ENCODE measurements at places on chromosomes 1 and 21. TPM values are rescaled to one million over a fixed set of nuclear protein-coding genes. Genes with fewer than 3 reads are reported as not detected.

C1orf74 gene
- polyA plus RNA-seq, result 2.3 TPM

RUNX1 gene
- polyA plus RNA-seq, result 4.9 TPM

DNA sequence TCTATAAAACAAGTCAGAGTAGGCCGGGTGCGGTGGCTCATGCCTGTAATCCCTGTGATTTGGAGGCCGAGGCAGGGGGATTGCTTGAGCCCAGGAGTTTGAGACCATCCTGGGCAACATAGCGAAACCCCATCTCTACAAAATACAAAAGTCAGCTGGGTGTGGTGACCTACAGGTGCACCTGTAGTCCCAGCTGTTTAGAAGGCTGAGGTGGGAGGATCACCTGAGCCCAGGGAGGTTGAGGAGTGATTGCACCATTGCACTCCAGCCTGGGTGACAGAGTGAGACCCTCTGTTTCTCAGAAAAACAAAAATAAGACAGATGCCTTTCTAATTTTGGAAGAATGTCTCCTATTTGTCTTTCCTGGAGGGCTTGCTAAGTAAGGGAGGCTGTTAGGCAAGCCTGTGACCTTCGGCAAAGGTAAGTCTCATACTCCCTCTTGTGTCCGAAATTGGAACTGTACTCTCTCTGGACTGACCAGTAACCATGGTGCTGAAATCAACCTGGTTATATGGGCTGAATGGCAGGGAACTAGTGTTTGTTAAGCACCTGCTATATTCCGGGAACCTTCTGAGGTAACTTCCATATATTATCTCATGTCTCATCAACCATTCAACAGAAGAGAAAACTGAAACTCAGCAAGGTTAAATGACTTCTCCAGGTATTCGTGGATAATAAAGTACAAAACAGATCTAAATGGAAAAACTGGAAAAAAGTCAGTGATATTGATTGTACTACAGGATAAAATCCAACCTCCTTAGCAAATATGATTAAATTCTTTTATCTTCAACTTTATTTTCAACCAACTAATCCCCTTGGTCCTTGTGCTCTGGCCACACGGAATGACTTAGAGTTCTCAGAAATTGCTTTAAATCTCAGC, 11.8 kb upstream of the RAB3B start:
- H3K27ac ChIP-seq, result no peak overlapping the region
- peak; percentile 87 for DNase-seq
- no peaks in the 10 kb centered on the region for H3K4me1 ChIP-seq
- H3K36me3 ChIP-seq, result no peaks in the 10 kb centered on the region
- H3K27me3 ChIP-seq, result peaks cover 14% of the 10 kb centered on the region
- no peak overlapping the region for H3K4me3 ChIP-seq

DNA sequence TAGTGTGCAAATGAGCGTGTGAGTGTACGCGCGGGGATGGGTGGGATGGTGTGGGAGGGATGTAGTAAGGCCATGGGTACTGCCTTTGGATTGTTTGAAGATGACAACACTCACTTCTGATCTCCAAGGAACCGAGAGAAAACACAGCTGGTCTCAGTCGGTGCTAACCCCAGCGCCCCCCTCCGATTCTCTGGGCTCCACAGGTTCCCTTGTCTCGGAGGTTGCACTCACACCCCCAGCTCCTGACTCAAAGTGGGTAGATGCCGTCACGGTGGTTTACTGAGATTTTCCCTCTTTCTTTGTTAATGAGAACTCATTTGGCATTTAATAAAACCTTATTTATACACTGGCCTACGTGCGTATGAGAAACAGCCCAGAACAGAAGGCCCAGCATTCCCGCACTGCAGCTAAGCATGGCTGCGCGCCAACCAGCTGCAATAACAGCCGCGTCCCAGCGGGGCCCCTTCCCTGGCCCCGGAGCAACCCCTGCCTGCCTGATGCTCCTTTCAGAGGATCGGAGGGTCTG, 25.8 kb downstream of the ABCA4 start:
- no peaks in the 10 kb centered on the region for H3K27me3 ChIP-seq
- peak overlapping the region; percentile 8 for H3K4me3 ChIP-seq
- peaks cover 63% of the 10 kb centered on the region for H3K4me1 ChIP-seq
- H3K36me3 ChIP-seq, result no peaks in the 10 kb centered on the region

- peak overlapping the region; percentile 74 for H3K27ac ChIP-seq
- H3K36me3 ChIP-seq, result no peaks in the 10 kb centered on the region
- peaks cover 12% of the 10 kb centered on the region for H3K4me1 ChIP-seq
- no peak overlapping the region for H3K4me3 ChIP-seq
- H3K27me3 ChIP-seq, result no peaks in the 10 kb centered on the region
These were observed 20.5 kb upstream of the CAPZB start for GRCh38 chr1:19505693-19506457.

GRCh38 chr1:111664652-111665051, 45.1 kb downstream of the RAP1A start:
- H3K4me3 ChIP-seq, result no peak overlapping the region
- H3K36me3 ChIP-seq, result no peaks in the 10 kb centered on the region
- no peak for DNase-seq

- no peak overlapping the region for H3K27ac ChIP-seq
- H3K4me3 ChIP-seq, result no peak overlapping the region
- H3K4me1 ChIP-seq, result no peaks in the 10 kb centered on the region
- peak; percentile 51 for DNase-seq
These were observed 119.7 kb downstream of the GDAP2 start for GRCh38 chr1:117809764-117810163.

GRCh38 chr1:2474933-2475371, 1.1 kb upstream of the PLCH2 start:
- peak overlapping the region; percentile 69 for H3K27ac ChIP-seq
- DNase-seq, result peak; percentile 77
- peaks cover 8% of the 10 kb centered on the region for H3K27me3 ChIP-seq
- H3K36me3 ChIP-seq, result no peaks in the 10 kb centered on the region
- H3K4me3 ChIP-seq, result no peak overlapping the region
- peaks cover 53% of the 10 kb centered on the region for H3K4me1 ChIP-seq

HOOK1 gene
- polyA plus RNA-seq, result 3.1 TPM

HSD3B1 gene
- polyA plus RNA-seq, result not detected

MINDY1 gene
- polyA plus RNA-seq, result 18.4 TPM

DNA sequence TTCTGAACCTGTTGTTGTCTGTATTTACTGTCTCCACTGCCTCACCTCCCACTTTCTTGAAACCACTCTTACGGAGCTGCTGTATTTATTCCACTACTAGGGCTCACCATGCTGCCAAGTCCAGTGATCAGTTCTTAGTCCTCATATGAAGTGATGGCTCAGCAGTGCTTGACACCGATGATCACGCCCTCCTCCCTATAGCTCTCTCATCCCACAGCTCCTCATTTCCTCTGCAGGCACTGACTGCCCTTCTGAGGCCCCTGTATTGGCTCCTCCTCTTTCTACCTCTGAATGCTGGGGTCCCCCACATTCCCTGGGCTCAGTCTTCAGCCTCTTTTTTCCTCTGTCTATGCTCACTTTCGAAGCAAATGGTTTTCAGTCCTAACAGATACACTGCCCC, 3.4 kb downstream of the CLCA1 start:
- DNase-seq, result no peak

DNA sequence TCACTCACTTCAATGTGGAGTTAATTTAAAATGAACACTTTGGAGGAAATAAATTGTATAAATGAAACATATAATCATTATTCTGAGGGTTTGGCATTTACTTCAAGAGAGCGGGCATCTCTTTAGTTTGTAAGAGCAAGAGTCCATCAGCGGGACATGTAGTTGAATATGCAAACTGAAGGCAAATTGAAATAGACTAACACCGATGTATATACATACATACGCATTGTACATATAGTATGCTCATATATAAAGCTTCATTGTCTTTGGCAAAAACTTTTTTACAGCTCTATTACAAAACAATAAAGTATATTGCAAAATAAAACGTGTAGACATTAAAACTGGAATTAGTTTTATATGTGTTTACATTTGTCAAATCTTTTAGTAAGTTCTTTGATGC, 328.9 kb downstream of the LTN1 start:
- no peaks in the 10 kb centered on the region for H3K4me1 ChIP-seq
- no peak for DNase-seq
- no peak overlapping the region for H3K27ac ChIP-seq
- no peak overlapping the region for H3K4me3 ChIP-seq

OR2L13 gene
- not detected for polyA plus RNA-seq

NBPF3 gene
- 4.4 TPM for polyA plus RNA-seq

- no peak overlapping the region for H3K4me3 ChIP-seq
- peak overlapping the region; percentile 92 for H3K27ac ChIP-seq
- H3K4me1 ChIP-seq, result peaks cover 48% of the 10 kb centered on the region
- H3K36me3 ChIP-seq, result peaks cover 29% of the 10 kb centered on the region
These were observed 27.2 kb downstream of the CAPN2 start for GRCh38 chr1:223739366-223740037.

DNA sequence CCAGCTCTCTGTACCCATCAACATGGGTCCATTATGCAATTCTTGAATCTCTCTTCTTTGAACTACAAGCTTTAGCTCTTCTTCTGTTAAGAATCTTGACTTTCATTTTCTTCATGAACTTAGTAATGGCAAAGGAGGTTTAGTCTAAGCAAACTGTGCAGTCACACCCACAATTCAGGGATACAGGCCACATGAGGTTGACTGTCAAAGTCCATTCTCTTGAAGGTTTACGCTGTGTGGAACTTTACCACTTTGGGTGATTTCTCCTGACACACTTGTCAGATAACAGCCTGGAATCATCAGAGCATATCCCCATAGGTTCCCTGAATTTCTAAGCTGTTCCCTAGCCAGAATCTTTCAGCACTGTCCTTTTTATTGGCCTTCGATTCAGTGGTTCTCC, 48.0 kb upstream of the NHLH2 start:
- no peaks in the 10 kb centered on the region for H3K4me1 ChIP-seq
- H3K36me3 ChIP-seq, result no peaks in the 10 kb centered on the region
- H3K4me3 ChIP-seq, result no peak overlapping the region
- DNase-seq, result no peak

- DNase-seq, result no peak
- H3K4me1 ChIP-seq, result peaks cover under 1% of the 10 kb centered on the region
- H3K27me3 ChIP-seq, result no peaks in the 10 kb centered on the region
- no peak overlapping the region for H3K4me3 ChIP-seq
- peaks cover 1% of the 10 kb centered on the region for H3K36me3 ChIP-seq
These were observed 14.7 kb downstream of the PRDM15 start for GRCh38 chr21:41864311-41865001.
